ENCODE measurements at places on chromosomes 3 and 15.
A peak's percentile ranks its signal among the peaks of the same experiment; 100 is the strongest.

DNA sequence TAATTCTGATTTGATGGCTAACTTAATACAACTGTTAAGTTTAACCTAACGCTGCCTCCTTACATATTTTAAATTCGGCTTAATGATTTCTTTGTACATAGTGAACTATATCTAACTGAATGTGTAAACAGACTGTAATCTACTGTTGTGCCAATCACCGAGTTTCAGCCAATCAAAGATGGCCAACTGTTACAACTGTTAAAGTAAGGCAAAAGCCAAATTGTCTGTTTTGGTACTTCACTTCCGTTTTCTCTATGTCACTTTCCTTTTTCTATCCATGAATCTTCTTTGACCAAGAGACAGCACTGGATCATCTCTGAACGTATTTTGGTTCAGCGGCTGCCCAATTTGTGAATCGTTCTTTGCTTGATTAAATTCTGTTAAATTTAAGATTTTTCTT lies 137.0 kb downstream of the LMLN start:
- no peaks in the 10 kb centered on the region for H3K27me3 ChIP-seq
- no peaks in the 10 kb centered on the region for H3K36me3 ChIP-seq
- no peaks in the 10 kb centered on the region for H3K4me1 ChIP-seq
- no peak for DNase-seq
- no peak overlapping the region for H3K4me3 ChIP-seq

GRCh38 chr3:135929670-135930069 lies 35.9 kb upstream of the PPP2R3A start:
- no peaks in the 10 kb centered on the region for H3K36me3 ChIP-seq
- H3K27ac ChIP-seq, result no peak overlapping the region
- no peak for DNase-seq
- H3K4me3 ChIP-seq, result no peak overlapping the region
- H3K4me1 ChIP-seq, result no peaks in the 10 kb centered on the region

DNA sequence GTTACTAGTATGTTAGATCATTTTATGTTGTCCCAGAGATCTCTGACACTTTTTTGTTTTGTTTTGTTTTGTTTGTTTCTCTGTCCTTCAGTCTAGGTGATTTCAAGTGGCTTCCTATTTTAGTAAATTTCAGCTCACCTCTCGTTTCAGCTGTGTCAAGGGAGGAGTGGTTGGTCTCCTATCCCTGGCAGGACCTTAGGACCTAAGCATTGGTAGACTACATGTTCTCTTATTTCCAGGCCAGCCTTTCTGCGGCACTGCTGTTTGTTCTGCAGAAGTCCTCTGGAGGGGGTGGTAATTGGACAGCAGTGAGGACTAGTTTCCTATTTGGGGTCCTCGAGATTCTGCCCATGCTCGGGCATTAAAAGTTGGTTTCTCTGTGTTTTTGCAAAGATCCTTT lies 31.8 kb downstream of the MGA start:
- no peaks in the 10 kb centered on the region for H3K36me3 ChIP-seq
- H3K27ac ChIP-seq, result no peak overlapping the region
- no peak overlapping the region for H3K4me3 ChIP-seq
- no peaks in the 10 kb centered on the region for H3K27me3 ChIP-seq
- no peak for DNase-seq

DNA sequence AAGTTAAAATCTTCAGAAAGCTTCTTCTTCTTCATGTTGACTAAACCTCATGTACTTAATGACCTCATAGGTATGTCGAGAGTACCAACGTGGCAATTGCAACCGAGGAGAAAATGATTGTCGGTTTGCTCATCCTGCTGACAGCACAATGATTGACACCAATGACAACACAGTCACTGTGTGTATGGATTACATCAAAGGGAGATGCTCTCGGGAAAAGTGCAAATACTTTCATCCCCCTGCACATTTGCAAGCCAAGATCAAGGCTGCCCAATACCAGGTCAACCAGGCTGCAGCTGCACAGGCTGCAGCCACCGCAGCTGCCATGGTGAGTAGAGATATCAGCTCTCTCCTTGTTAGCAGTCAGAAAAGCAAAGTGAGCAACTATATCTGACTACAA lies 176.5 kb downstream of the MBNL1 start:
- H3K36me3 ChIP-seq, result peaks cover 23% of the 10 kb centered on the region
- no peak overlapping the region for H3K4me3 ChIP-seq
- DNase-seq, result no peak
- H3K4me1 ChIP-seq, result no peaks in the 10 kb centered on the region
- H3K27me3 ChIP-seq, result no peaks in the 10 kb centered on the region

DNA sequence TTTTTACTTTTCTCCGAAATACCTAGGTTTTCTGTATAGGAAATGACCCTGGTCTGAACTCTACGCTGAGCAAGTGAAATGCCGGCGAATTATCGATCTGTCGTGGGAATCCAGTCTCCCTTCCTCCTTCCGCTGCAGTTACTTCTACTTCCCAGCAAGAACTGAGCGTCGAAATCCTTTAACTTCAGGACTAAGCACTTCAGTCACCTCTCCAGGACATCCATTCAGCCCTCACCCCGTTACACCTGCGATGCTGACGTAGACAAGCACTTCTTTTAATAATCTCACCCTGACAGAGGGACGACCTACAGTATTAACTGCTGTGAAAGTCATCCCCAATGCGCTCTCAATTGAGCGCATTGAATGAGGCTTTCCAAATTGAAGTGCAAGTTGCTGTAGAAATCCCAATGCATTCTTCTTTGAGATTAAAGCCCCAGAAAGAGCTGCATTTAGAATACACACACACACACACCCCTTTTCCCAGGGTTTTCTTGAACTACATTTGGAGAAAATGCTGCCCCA lies 1.3 kb downstream of the TOP2B start:
- H3K4me1 ChIP-seq, result peaks cover 27% of the 10 kb centered on the region
- H3K27ac ChIP-seq, result peak overlapping the region; percentile 95
- DNase-seq, result no peak
- peak overlapping the region; percentile 89 for H3K4me3 ChIP-seq
- H3K27me3 ChIP-seq, result no peaks in the 10 kb centered on the region
- H3K36me3 ChIP-seq, result no peaks in the 10 kb centered on the region
